Hematopoietic multipotent progenitor cell treated with erythropoietin and hydrocortisone succinate and interleukin-3 and kit ligand, for 4 days (in vitro differentiated cells): ENCODE measurements at places on chromosomes 5 and 9.

DNA sequence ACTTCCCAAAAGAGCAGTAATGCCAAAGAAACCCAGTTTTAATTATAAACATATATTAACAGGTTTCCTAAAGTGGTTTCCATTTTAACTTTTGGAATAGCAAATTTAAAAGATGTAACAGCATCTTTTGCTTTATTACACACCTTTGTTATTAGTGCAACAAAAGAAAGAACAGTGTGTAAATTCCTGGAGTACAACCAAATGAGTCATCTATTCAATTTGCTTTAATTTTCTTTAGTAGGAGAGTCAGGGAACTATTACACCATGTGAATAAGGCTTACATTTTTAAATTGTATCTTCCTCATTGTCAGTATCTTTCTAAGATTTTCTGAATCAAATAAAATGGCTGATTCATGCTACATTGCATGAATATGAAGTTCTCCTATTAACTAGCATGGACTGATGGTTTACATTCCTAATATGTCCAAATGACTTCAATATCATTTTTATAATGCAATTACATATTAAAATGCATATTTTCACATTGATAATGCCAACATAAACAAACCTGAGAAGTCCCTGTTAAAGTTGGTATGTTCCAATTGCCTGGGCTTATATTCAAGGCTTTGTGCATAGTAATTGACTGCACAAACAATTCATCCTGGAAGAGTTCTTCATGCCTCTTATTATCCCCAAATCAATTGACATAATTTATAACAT, 22.5 kb downstream of the EDIL3 start:
- DNase-seq = no peak

DNA sequence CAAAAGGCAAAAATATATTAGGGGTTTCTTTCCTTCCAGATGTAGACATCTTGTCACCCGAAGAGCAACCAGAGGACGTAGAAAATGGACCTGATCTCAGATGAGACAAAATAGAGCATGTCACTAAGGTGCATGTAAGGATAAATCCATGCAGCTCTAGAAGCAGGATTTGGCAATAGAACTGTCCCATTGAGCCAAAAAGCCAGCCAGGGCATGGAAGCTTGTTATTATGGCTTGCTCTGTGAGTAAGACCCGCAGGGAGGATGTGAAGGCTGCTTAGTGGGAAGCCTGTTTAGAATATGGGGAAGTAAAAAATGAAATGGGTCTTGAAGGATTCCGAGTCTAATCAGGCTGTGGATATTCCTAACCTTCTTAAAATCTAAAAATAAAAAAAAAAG, 165.6 kb upstream of the MPDZ start:
- no peak for DNase-seq

GRCh38 chr5:35171991-35172390, 58.3 kb downstream of the PRLR start:
- DNase-seq = no peak

GRCh38 chr9:7770111-7770510, 29.5 kb downstream of the DMAC1 start:
- DNase-seq = no peak

DNA sequence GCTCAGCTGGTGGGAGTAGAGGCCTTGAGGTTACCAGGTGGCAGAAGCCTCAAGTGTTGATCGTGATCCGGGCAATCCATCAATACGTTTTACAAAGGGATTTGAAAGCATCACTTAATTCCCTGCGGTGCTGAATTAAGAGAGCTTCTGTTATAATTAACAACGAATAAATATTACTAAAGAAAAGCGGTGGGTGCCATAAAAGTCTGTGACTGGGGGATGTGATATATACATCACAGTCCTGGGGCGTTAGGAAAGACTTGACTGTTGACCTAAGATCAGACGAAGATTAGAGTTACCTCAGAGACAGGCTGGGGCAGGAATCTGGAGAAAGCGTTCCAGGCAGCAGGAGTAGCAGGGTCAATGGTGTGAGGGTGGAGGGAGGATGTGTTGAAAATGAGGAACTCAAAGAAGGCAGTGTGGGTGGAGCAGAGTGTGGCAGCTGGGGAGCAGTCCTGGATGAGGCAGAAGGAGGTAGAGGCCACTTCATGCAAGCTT, 6.7 kb upstream of the C5orf63 start:
- peak; percentile 72 for DNase-seq

- DNase-seq = peak; percentile 8
Measured at GRCh38 chr5:132708645-132709044, 28.7 kb downstream of the KIF3A start.

DNA sequence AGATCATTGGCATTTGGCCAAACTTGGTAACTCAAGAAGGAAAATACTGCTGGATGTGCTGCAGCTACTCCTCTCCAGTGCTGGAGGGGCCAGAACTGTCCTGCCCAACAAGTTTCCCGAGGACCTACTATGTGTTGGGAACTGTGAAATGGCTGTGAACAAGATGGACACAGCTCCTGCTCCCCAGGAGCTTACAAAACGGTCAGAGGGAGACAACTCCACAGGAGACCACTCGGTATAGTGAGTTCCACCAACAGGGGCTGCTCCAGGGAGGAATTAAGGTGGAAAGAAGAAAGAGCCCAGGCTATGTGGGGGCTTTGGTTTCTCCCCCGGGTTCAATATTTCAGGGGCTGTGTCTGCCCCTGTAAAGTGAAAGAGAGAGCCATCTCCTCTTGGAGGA, 78.8 kb downstream of the GNA14 start:
- no peak for DNase-seq

DNA sequence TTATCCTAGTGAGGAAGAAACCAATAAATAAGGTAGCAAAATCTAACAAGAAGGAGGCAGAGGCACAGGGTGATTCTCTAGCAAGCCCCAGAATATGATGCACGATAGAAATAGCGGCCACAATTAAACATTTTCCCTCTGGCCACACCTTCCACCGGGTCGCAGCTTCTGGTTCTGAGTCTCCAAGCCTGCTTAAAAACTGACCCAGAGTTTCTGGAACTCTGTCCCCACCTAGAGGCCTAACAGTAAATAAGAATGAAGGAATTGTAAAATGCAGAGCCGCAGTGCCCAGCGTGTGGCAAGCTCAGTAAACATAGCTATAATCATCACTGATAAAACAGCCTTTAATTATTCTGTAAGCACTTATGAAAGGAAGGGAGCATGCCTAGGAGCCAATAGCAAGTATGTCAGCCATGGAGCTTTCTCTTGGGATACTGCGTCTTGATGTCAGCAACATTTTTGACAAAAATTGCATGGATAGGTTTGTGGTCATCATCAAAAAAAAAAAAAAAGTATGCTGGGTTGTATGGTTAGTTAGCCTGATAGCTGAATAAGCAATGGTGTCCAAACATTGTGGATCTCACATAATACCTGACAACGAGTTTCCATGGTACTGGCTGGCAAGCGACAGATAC, 465.5 kb downstream of the DNAH5 start:
- peak; percentile 69 for DNase-seq

DNA sequence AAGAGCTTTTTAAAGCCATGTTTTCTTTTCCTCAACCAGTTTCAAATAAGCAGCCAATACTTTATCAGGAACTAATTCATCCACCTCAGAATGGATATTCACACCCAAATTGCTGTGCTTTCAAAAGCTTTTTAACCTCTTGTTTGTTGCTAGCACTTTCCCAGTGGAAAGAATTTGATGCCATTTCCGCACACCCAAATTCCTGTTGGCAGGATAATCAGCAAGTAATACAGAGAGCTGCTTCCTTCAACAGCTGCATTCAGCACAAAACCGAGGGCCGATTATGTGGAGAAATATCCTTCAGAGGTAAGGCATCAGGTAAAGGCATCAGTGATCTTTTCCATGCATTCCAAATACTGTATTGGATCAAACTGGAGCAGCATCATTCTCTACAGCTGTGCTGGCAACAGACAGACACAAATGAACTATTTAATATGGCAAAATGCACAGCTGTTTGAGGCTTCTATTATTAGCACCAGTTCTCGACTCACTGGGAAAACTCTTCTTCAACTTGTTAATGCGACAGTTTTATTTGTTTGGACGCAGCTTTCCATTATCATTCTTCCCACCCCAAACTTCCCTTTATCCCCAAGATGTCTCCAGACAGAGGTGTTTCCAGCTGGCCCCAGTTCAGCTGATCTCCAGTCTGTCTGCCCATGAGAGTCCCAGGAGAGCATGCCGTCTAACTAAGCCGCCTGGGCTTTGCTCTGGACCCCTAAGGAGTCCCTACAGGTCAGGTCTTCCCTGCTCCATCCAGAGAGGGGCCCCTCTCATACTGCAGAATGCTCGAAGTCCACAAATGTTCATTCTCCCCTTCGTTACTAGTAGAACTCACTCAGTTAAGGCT, 22.2 kb upstream of the MGAT1 start:
- DNase-seq = no peak

GRCh38 chr9:88312045-88312444, 76.2 kb upstream of the SPIN1 start:
- no peak for DNase-seq

GRCh38 chr5:89010512-89010911, 127.5 kb upstream of the MEF2C start:
- DNase-seq = no peak

DNA sequence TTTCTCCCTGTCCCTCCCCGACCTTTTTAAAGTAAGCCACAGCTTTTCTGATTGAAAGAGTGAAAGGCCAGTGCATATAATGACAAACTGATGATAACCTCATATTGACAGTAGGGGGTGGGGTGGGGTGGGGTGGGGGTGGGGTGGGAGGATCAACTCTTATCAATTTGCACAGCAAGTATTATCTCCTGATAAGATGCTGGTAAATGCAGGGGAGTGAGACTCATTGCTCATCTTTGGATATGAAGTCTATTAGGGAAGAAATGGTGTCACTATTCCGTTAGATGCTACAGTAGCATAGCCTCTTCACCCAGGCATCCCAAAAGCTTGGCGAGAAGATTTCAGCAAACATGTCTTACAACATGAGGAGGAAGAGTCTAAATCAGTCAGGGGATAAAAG, 38.9 kb upstream of the HMGCS1 start:
- no peak for DNase-seq

GRCh38 chr5:72749362-72749997, 67.0 kb upstream of the TNPO1 start:
- DNase-seq = no peak

DNA sequence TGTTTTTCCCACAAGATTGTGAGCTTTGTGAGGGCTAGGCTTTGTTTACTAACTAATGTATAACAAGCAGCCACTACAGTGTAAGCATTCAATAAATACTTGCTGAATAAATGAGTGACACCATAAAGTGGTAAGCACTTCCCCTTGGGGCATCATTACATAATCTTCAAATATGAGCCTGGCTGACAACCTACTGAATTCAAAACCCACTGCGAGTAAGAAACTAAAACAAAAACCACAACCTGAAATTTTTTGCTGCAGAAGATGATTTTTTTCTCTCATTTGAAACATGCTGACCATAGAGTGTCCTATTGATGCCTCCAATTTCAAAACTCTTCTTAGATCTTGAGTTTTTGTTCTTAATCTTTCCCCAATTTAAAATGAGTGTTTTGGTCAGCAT, 331.3 kb upstream of the CCNG1 start:
- peak; percentile 1 for DNase-seq

GRCh38 chr5:137695651-137696428, 40.0 kb downstream of the KLHL3 start:
- peak; percentile 95 for DNase-seq
